Activated gamma-delta T cell treated with anti-CD3 and anti-CD28 coated beads, Interleukin-2, amount 50 U/mL, for 16 hours (primary cell): ENCODE measurements at places on chromosomes 7 and 10.

DNA sequence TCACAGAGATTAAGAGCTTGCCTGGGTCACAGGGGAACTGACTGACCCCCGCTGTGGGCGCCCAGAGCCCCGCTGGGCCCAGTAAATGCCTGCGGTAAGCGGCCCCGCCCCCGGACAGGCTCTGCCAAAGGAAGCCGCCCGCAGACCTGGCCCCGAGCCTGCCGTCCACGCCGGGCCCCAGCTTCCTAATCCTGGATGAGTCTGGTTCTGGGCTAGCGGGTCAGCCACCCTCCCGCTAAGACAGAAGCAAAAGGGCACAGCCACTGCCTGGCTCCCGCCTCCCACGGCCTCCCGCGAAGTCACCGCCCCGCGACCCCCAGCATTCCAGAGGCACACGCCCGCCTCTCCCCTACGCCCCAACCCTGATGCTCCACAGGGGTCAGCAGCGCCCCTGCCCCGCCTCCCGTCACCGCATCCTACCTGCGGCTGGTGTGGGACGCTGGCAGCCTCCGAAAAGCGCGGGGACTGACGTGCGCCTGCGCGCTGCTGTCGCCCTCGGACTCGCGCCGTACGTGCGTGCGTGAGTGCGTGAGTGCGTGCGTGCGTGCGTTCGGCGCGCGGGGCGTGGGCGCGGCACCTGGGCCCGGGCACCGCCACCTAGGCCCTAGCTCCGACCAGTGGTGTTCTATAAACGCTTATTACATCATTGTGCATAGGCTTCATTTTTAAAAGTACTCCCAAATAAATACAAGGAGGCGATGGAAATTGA, at the start of gene FIGNL1:
TSS of gene FIGNL1 (minus strand) at position 470 of the 709 bp plus-strand sequence. CDS start 3,063 bp downstream, outside the sequence.
- peak; percentile 71 for DNase-seq

DNA sequence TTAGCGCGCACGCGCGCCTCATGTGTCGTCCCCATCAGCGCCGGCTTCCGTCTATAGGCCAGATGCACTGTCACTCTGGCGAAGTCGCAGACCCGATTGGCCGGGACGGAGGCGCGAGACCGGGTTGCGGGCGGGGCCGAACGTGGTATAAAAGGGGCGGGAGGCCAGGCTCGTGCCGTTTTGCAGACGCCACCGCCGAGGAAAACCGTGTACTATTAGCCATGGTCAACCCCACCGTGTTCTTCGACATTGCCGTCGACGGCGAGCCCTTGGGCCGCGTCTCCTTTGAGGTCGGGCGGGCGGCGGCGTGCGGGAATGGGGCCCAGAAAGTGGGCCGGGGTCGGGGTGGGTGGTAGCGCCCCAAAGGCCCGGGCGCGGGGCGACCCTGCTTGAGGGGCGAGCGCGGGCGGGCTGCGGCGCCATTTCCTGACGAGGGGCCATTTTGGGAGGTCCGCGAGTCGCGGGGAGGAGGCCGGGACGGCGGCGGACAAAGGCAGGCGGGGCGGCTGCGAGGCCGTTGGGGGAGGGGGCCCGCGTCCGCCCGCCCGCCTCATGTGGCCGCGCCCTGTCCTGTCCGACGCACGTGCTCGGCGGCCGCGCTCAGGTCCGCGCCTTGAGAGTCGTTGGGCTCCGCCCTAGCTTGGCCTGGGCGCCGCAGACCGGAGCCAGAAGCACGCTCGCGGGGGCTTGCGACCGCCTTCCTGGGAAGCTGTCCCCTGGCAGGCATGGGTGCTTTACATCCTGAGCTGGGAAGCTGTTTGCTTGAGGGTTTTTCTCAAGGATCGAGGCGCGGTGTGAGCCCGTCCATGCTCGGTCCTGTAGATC, at the start of gene PPIA:
TSS of gene PPIA (plus strand) at position 178 of the 825 bp plus-strand sequence. CDS start at position 222, 44 bp downstream.
- peak; percentile 98 for DNase-seq

DNA sequence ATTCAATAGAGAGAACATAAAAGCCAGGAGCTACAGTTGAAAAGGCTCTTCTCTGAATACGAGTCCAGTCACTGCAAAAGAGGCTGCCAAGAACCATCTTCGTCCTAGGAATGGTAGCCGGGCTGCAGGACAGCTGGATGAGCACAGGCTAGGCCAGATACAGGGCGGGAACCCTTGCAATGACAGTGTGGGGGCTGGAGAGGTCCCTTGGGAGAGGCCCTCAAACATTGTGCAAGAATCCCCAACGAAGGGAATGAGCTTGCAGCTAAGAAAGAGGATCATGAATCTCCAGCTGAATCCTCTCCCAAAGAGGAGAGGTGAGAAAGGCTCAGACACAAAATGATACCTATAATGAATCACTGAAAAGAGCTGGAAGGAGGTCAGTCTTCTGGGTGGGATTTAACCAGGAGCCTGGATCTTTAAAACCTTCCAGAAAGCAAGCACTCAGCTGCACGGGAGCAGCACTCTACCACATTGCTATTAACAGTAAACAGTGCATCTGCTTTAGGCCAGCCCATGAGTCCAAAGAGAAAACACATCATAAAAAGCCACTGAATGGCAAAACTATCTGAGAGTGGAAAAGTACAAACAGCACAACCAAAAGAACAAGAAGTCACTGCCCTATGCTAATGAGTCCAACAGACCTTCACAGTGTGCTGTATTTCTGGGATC, 287.9 kb downstream of the TNS3 start:
- no peak for DNase-seq

GRCh38 chr7:124071843-124072242, 39.0 kb upstream of the TMEM229A start:
- DNase-seq = no peak

DNA sequence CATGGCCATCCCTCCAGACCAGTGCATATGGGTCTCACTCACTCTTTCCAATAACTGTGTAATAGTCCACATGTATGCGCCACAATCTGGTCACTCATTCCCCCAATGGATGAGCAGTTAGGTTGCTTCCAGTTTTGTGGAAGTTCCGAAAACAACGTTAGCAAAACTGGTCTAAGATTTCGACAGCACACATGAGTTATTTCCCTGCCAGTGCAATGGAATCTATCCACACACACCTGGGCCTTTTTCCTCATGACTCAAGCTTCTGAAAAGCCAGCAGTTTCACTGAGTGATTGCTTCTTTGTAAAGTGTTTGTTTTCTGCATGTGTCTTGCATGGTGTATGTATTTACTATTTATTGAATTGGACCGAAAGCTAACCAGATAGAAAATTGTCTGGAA, 58.8 kb upstream of the FHIP2A start:
- DNase-seq = no peak
